ENCODE measurements at places on chromosomes 5 and 9.

DNA sequence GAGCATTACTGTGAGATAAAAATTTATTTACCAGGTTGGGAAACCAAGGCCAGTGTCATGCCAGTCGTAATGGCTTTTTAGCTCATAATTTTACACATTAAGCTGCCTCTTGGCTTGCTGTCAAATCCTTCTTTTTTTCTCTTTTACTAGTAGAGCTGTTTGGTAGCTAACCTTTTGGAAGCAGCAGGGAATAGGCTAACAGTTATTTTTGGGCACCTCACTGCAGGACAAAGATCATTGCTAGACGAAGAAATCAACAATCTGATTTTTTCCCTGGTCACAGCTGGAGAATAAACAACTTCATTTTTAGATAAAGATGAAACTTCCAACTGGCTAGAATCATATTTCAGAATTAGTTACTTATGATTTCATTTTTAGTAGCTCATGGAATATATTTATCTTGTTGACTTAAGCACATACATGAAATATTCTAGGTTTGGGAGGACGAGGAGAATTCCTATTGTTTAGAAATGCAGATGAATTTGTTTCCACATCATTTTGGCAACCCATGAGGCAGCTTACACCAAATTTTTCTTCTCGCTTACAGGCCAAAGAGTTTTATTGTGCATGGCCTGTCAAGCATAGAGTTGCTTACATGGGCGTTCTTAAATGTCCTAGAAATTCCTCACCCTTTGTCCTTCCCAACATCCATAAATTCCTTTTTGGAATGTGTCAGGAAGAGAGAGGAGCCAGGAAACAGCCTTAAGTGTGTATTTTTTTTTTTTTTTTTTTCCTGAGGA, 19.6 kb downstream of the TNC start:
- DNase-seq = no peak

GRCh38 chr9:96253059-96253696, 48.8 kb downstream of the HSD17B3 start:
- DNase-seq = no peak

DNA sequence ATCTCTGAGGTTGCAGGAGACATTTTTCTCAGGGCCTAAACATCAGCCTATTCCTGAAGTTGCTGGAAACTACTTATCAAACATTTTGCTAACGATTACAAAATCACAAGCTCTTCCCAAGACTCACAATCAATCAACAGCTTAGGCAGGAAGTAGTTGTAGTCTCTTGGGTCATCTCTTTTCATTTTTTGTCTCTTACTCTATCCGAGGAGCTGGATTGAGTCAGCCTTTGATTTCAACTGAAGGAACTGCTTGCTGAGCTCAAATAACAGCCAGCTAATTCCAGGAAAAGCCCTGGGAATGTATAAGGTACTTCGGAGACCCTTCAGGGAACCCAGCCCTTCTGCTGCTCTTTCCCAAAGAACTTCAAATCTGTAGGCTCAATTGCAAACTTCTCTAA, 398.9 kb downstream of the PLK2 start:
- DNase-seq = no peak

DNA sequence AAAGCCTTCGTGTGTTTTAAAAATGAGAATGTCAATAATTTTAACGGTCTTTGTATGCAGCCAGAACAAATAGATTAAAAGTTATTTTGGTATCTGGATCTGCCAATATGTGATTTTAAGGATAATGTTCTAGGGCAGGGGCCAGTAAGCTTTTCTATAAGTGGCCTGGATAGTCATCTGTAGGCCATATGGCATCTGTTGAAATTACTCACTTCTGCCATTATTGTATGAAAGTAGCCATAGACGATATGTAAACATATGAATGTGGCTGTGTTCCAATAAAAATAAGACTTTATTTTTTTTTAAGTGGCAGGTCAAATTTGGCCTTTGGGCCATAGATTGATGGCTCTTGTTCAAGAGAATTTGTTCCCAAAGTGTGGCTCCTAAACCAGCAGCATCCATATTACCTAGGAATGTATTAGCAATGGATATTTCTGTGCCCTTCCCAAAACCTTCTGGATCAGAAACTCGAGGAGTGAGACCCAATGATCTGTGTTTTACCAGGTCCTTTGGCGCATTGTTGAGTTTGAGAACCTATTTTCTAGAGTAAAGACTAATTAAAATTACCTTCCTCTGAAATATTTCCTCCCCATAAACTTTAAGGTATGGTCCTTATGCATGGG, 55.9 kb downstream of the C6 start:
- DNase-seq = no peak

- no peak for DNase-seq
Observed at GRCh38 chr9:5873439-5873838, 17.2 kb upstream of the MLANA start.

DNA sequence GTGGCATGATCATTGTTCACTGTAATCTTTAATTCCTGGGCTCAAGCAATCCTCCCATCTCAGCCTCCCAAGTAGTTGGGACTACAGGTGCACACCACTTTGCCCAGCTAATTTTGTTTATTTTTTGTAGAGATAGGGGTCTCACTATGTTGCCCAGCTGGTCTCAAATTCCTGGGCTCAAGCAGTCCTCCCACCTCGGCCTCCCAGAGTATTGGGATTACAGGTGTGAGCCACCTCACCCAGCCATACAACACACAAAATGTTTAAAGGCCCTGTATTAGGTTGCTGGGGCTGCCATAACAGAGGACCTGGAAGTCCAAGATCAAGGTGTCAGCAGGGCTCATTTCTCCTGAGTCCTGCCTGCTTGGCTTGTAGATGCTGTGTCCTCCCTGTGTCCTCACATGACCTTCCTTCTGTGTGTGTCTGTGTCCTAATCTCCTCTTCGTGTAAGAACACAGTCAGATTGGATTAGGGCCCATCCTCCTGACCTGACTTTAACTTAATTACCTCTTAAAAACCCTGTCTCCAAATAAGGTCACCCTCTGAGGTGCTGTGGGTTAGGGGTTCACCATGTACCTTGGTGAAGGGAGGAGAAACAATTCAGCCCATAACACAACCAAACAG, 5.4 kb downstream of the UBE2QL1 start:
- DNase-seq = no peak

- DNase-seq = no peak
Observed at GRCh38 chr9:36450110-36450732, 50.2 kb upstream of the RNF38 start.

DNA sequence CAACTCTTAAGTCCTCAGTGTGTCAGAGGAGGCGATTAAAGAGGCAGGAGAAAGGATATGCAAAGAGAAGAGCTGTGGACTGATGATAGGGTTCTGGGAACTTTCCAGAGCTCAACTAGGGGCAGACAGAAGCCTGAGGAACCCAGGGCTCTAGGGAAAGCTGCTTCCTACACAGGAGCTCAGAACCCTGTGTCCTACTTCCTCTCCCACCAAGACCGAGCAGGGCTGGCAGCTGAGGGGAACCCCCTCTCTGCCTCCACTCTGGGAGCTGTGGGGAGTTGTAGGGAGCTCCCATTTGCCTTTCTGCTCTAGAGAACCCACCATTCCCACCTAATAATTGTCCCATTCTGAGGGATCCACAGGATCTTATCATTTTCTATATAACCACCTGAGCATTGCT, 674.3 kb downstream of the ACTL7B start:
- no peak for DNase-seq

GRCh38 chr9:91741522-91741921, 208.5 kb downstream of the ROR2 start:
- no peak for DNase-seq

GRCh38 chr5:149584121-149584520, 2.8 kb downstream of the ARHGEF37 start:
- DNase-seq = no peak

DNA sequence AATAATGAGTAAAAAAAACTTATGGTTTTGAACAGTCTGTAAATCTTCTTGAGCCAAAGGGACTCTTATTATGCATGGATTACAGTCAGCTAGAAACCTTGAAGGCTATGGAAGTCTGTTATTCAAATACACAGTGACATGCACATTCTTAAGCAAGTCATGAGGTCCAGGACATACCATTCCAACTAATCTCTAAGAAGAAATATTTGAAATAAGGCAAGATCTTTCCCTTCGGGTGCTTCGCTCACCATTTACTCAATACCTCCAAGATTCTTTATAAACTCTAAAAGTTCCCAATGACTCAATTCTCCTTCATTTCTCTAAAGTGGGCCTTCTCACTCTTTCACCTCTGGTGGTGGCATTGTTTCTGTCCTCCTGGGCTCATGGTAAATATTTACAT, 811.0 kb downstream of the NR2F1-AS1 start:
- DNase-seq = no peak

- no peak for DNase-seq
Observed at GRCh38 chr5:110917161-110917875, 154.2 kb upstream of the TSLP start.

- DNase-seq = no peak
Observed at GRCh38 chr5:84379749-84380148, 4.9 kb downstream of the EDIL3 start.

- DNase-seq = no peak
Observed at GRCh38 chr5:109779036-109779735, 89.5 kb downstream of the MAN2A1 start.

DNA sequence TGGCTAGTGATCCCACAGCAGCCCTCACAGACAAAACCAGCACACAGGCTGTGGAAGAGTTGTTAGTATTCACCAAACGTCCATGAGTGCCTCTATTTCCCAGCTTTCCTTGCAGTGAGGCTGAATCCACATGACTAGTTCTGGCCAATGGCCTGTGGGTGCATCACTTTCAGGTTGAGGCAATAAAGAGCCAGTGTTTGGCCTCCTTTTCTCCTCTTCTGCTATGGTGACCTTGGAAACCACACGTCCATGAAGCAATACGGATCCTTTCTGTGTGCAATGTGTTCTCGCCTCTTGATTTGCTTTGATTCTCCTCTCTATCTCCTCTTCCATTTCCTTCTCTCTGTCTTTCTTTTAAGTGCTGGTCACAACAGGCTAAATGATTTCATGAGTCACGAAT, 23.4 kb upstream of the CLK4 start:
- DNase-seq = no peak

GRCh38 chr5:92022415-92023140, 639.5 kb upstream of the ARRDC3 start:
- DNase-seq = no peak

DNA sequence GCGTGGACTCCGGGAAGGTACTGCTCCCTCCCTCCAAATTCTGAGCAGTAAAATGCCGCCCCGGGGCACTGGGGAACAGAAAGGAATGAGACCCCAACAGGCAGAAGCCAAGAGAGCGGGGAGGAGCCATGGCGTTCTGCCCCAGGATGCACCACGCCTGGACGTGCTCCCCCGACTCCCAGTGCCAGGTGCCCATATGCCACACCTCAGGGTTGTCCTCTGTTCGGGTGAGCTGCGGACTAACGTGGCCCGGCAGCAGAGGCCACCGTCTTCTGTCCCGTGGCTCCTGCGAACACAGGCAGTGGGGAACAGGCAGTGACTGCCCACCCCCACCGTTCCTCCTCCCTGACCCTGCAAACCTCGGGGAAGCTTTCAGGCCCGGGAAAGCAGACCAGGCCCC, 4.8 kb downstream of the SURF6 start:
- no peak for DNase-seq

DNA sequence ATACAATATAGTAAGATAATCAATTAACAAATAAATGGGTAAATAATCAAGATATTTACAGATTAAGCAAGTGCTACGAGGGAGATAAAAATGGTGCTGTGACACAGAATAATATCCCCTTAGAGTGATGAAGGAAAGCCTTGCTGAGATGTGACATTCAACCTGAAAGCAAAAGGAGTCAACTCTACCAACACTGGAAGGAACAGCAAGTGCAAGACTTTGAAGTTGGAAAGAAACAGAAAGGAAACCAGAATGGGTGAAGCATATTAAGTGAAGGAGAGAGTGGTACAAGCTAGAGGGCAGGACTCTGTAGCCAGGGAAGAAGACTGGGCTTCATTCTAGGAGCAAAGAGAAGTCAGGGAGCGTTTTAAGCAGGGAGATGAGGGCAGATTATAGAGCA, 12.2 kb upstream of the MEGF9 start:
- no peak for DNase-seq

- DNase-seq = no peak
Observed at GRCh38 chr9:86187121-86187520, 72.3 kb downstream of the C9orf153 start.

DNA sequence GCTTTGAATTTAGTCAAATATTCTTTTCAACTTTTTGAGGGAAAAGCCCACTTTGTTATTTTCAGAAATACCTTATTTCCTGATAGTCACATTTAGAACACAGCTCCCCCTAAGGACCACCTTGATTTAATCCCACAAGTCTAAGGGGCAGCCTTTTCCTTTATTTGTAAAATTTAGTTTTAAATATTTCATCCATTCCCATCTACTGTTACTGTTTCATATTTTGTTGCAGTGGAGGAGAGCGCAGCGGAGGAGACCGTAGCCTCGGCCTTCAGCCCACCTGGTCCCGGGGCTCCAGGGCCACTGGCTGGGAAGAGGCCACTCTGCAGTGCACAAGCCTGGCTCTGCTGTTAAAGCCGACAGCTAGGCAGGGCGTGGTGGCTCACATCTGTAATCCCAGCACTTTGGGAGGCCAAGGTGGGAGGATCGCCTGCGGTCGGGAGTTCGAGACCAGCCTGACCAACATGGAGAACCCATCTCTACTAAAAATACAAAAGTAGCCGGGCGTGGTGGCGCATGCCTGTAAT, 19.6 kb downstream of the LPCAT1 start:
- no peak for DNase-seq

DNA sequence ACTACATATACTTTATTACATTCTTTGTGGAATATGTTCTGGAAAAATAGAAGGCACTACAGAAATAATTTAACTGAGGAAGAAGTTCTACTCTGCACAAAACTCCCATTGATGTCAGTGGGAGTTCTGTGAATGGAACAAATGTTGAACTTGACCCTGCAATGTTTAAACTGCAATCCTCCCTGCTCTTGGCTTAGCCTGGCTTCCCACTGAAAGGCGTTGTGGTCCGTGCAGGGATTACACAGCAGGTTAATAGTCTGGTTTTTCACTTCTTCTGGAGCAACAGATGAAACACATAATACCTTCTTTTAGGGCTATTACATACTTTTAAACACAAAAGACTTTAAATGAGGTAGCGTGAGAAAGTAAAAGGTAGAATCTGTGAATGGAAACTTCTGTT, 12.9 kb upstream of the ERBIN start:
- no peak for DNase-seq

- no peak for DNase-seq
Observed at GRCh38 chr9:122791872-122792669, 3.3 kb downstream of the OR5C1 start.

- DNase-seq = no peak
Observed at GRCh38 chr9:116901260-116901659, 214.2 kb downstream of the TRIM32 start.

DNA sequence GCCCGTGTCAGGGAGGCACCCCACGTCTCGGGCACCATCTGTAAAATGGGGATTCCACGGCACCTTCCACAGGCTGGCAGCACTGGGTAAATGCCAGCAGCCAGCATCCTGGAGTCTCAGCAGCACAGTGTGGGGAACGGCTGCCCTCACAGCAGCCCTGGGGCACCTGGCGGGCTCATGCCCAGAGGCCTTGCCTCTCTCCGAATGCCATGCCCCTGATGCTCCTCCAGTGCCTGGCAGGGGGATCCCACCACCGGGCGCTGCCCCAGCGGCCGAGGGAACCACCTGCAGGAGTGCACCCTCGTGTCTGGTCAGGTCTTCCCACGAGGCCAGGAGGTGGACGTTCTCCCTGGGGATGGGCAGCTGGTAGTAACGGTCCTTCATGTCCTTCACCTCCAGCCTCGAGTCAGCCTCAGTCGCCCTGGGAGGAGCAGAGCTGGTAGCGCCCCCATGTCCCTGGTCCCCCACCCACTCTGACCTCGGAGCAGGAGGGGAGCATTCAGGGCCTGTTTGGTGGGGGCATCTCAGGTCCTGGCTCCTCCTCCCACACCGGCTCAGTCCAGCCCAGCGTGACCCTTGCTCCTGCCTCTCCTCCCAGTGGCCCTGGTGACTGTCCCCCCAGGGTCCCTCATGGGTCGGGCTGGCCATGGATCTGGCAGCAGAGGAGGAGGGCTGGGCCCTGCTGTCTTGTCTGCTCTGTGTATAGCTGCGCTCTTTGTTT, 49.9 kb upstream of the NRARP start:
- DNase-seq = no peak
